ENCODE measurements at places on chromosomes 2 and 18. TPM values are rescaled to one million over a fixed set of nuclear protein-coding genes. Genes with fewer than 3 reads are reported as not detected.

The IL36G gene
- total RNA-seq = not detected

GRCh38 chr2:140512106-140512505 is 1618.7 kb downstream of the LRP1B start:
- H3K4me3 ChIP-seq = no peak overlapping the region
- H3K27ac ChIP-seq = no peak overlapping the region
- DNase-seq = no peak

DNA sequence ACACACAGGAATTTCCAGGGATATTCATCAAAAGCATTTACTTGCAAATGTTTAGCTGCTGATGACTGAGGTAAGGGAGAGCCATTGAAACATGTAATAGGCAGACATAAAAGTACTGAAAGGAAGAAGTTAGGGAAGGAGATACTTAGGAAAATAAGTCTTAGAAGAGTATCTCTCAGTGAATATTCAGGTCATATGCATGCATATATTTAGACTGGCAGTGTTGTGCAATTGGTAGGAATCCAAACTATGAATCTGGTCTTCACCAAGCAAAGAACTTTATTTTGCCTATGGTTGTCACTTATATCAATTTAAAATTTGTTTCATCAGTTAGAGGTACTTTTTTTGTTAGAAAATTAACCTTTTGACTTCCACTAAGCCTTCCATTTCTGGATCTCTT is 1490.7 kb downstream of the SUCLG1 start:
- H3K4me3 ChIP-seq = no peak overlapping the region
- no peaks in the 10 kb centered on the region for H3K27me3 ChIP-seq
- no peaks in the 10 kb centered on the region for H3K36me3 ChIP-seq
- H3K27ac ChIP-seq = no peak overlapping the region

DNA sequence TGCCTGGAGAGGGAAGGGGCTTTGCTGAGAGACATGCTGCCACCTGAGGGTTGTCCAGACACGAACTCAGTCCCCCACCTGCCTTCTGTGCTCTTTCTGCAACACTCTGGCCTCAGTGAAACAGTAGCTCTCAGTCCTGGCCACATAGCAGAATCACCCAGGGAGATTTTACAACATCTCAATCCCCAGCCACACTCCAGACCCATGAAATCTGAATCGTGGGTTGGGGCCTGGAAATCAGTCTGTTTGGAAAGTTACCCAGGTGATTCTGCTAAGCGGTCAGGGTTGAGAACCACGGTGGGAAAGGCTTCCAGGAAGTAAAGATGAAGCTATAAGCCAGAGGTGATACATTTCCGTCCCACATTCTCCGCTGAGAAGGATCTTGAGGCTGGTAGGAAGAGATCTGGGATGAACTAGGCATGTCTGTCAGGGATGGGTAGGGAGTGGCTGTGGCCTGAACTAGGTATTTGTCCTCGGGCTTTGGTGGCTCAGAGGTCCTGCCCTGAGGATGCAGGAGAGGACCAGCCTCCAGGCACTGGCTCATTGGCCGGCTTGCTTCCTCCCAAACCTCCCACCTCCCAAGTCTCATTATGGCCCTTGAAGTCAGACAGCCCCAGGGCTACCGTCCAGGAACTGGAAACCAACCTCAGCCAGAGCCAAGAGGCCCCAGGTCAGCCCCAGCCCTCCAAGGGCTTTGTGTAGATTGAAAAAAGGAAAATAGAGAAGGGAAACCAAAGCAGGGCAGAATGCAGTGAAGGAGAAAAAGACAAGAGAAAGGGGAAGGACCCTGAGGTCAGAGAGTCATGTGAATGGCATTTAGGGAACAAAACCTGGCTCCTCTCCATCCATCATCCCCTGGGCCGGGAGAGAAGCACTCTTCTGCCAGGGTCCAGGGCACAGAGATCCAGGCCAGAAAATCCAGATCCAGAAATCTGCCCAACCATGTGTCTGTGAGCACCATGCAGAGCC is 119.6 kb downstream of the ZFP36L2 start:
- H3K27me3 ChIP-seq = no peaks in the 10 kb centered on the region
- H3K36me3 ChIP-seq = no peaks in the 10 kb centered on the region
- H3K4me1 ChIP-seq = peaks cover 60% of the 10 kb centered on the region
- peak; percentile 48 for DNase-seq
- no peak overlapping the region for H3K4me3 ChIP-seq

DNA sequence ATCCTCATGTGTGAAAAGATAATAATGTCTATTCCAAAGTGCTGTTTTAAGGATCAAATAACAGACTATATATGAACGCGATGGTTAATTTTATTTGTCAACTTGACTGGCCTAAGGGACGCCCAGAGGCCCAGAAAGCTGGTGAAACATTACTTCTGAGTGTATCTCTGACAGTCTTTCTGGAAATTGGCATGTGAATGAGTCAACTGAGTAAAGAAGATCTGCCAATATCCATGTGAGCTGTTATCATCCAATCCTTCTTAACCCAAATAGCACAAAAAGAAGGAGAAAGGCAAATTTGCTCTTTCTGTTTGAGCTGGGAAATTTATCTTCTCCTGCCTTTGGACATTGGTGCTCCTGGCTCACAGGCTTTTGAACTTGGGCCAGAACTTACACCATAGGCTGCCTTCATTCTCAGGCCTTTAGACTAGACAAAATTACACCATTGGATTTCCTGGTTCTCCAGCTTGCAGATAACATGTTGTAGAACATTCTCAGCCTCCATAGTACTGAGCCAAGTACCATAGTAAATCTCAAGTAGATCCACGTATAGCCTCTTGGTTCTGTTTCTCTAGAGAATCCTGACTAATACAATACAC is 114.7 kb upstream of the DOCK10 start:
- no peaks in the 10 kb centered on the region for H3K27me3 ChIP-seq
- no peak overlapping the region for H3K4me3 ChIP-seq
- no peak for DNase-seq
- H3K4me1 ChIP-seq = no peaks in the 10 kb centered on the region
- no peak overlapping the region for H3K27ac ChIP-seq
- no peaks in the 10 kb centered on the region for H3K36me3 ChIP-seq

GRCh38 chr2:99787769-99788382 is 298.1 kb upstream of the REV1 start:
- no peaks in the 10 kb centered on the region for H3K36me3 ChIP-seq
- DNase-seq = no peak
- no peaks in the 10 kb centered on the region for H3K4me1 ChIP-seq
- no peak overlapping the region for H3K4me3 ChIP-seq
- no peak overlapping the region for H3K27ac ChIP-seq
- H3K27me3 ChIP-seq = no peaks in the 10 kb centered on the region

- H3K27ac ChIP-seq = no peak overlapping the region
- no peaks in the 10 kb centered on the region for H3K27me3 ChIP-seq
- no peaks in the 10 kb centered on the region for H3K4me1 ChIP-seq
- DNase-seq = no peak
- H3K36me3 ChIP-seq = no peaks in the 10 kb centered on the region
Observed at GRCh38 chr2:20314562-20315501, 35.8 kb downstream of the PUM2 start.

Measured in adrenal gland (tissue), 19 donors.